Esophagus squamous epithelium (tissue), 5 donors: ENCODE measurements at places on chromosomes 6 and 20. TPM values are rescaled to one million over a fixed set of nuclear protein-coding genes. Genes with fewer than 3 reads are reported as not detected.

DNA sequence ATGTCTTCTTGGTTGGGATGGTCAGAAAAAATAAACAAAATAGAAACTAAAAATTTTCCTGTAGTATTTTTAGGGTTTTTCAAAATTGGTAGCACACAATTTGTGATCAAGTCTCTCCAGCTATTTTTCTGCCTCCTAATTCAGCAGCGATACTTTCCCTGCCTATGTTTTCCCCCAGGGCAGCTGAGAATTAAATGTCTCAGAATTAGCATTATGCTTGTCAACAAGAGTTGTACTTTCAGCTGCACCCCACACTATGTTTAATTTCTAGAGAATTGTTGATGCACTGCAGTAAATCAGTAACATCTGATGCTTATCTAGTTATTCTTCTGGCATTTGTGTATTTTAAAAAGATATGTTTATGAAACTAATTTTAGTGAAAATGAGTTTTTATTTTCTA lies 34.2 kb upstream of the ZNF337 start:
- DNase-seq: no peak

DNA sequence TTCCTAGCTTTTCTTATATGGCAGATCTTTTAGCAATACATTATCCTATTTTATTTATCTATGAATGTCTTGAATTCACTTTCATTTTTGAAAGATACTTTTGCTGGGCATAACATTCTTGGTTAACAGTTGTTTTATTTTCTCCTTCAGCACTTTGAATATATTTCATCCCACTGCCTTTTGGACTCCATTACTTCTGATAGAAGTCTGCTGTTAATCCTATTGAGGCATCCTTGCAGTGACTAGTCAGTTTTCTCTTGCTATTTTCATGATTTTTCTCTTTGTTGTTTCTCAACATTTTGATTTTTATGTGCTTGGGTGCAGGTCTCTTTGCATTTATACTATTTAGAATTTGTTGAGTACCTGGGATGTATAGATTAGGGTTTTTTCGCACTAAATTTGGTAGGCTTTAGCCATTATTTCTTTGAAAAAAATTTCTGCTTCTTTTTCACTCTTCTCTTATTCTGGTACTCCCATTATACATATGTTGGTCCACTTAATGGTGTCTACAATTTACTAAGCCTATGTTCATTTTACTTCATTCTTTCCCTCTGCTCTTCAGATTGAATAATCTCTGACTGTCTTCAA lies 53.2 kb downstream of the PHACTR3 start:
- no peak for DNase-seq

The MCCD1 gene
- total RNA-seq: not detected

- no peak for DNase-seq
Observed at GRCh38 chr20:49037962-49038387, 8.1 kb upstream of the CSE1L start.

- DNase-seq: no peak
Observed at GRCh38 chr20:37421060-37421905, 75.3 kb downstream of the SRC start.

DNA sequence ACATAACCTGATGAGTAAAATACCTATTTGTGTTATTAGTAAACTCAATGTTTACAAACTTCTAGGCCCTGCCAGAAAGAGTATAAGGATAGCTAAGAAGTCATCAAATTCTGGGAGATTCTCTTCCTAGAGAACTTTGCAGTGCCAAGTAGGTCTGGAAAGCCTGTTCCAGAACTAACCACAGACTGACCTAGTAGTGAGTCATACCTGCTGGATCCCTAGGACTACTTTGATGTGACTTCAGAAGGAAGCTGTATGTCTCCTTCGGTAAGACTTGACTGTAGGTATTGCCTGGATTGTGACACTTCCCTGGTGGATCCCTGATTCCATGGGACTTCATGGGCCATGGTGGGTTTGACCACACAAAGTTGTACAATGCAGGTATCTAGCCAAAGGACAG lies 131.7 kb downstream of the DNAH8 start:
- DNase-seq: no peak
